ENCODE measurements at places on chromosomes 1 and 21.

DNA sequence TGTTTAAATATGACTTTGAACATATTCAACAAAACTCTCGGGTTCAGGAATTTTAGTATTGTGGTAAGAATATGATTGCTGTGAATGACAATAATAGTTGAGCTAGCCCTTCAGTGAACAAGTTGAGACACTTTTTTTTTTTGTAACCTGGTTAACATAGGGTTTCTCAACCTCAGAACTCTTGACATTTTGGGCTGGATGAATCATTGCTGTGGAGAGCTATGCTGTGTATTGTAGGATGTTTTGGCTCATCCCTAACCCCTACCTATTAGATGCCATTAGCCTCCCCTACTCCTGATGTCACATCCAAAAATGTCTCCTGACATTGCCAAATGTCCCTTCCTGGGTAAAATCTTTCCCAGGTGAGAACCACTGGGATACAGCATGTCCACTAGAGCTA lies 113.7 kb downstream of the RUNX1 start:
- no peak for DNase-seq

DNA sequence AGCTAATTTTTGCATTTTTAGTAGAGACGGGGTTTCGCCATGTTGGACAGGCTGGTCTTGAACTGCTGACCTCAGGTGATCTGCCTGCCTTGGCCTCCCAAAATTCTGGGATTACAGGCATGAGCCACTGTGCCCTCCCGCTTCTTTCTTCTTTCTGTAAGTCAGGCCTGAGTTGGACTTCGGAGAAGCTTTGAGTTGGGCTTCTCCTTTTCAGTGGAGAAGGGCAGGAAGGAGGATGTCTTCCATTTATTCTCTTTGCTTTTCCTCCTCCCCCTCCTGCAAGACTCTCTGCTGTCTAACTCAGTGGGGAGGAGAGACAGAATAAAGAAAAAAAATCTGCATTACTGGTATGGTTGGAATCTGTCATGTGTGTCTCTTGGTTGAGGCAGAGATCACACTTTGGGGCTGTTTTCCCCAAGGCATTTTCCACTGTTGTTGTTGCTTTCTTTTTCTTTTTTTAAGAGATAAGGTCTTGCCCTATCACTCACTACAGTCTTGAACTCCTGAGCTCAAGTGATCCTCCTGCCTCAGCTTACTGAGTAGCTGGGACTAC lies 13.2 kb upstream of the DEGS1 start:
- DNase-seq: no peak

GRCh38 chr1:63713627-63714481 lies 60.0 kb upstream of the ROR1 start:
- no peak for DNase-seq

DNA sequence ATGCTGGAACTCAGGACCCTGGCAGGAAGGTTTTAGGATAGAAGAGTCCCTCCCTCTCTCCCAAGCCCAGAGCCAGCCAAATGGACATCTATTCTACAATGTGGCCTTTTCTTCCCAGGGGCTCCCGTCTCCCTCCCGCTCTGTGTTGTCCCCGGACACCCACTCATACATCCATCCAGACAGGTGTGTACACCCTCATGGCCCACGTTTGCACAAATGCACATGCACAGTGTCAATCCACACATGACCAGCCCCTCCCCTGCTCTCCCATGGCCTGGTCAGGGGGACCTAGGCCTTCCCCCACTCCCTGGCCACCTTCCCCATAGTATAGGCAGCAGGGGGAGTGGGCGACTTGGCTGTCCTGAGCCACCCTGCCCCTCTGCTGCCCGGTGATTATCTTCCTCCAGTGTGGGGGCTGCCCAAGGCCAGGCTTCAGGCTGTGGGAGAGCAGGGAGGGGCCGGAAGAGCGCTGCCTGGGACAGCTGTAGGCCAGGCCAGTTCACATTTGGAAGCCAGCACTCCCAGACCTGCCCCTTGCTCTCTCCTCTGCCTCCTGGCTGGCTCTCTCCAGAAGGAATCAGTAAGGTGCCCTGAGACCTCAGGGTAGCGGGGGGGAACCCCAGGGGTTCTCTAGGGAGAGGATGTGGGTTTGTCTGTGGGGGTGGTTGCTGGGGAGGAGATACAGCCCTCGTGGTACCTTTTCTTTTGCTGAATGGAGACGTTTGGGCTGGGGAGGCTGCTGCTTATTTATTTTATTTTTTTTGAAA lies 4.1 kb upstream of the PTPN7 start:
- no peak for DNase-seq

- DNase-seq: no peak
These were observed 20.9 kb upstream of the PDXK start for GRCh38 chr21:43697758-43698643.
